ENCODE measurements at places on chromosomes 3 and 15.

DNA sequence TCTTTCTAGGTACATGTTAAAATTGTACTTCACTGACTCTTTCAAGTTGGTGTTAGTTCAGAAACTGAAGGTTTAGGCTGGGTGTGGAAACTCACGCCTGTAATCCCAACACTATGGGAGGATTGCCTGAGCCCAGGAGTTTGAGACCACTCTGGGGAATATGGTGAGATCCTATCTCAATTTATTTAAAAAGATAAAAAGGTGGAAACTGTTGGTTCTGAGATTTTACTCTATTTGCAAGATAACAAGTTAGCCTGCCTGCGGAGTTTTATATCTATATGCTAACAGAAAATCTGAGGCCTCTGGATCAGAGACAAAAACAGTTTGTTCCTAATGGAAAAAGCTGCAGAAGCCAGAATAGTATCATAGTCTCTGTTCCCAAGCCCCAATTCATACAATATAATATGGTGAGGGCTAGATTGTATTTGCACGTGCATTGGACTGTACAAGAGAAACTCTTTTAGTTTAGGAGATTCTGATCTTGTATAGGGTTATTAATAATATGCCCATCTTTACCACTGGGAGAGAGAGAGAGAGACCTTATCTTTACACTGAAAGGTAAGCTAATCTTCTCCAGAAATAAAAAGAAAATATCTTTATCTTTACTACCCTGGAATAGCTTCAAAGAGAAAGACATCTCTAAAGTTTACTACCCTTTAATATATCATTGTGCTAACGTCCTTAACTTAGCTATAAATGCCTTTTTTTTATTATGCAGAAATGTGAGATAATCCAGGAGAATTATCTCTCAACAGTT, 1267.6 kb downstream of the OTOL1 start:
- DNase-seq = no peak

- DNase-seq = no peak
These were observed 7.0 kb upstream of the TM4SF18 start for GRCh38 chr3:149340310-149340933.

- DNase-seq = no peak
These were observed 6.0 kb upstream of the FEZF2 start for GRCh38 chr3:62379321-62379798.

DNA sequence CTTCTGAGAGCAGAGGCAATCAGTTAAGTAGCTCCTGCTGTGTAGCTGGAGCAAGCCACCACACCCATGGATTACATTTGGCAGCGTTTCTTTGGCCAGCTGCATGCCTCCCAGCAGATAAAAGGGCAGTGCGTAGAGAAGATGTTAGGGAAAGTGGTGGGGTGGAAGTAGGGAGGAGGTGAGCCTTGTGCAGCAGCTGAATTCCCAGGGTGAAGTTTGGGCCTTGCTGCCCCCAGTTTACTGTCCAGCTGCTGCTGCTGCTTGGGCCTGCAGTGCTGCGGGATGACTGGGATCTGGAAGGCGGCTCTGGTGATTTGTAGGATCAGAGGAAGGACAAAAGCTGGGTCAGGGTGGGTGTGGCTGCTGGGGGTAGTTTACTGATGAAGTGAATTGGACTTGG, 318.7 kb upstream of the C2CD4B start:
- no peak for DNase-seq

DNA sequence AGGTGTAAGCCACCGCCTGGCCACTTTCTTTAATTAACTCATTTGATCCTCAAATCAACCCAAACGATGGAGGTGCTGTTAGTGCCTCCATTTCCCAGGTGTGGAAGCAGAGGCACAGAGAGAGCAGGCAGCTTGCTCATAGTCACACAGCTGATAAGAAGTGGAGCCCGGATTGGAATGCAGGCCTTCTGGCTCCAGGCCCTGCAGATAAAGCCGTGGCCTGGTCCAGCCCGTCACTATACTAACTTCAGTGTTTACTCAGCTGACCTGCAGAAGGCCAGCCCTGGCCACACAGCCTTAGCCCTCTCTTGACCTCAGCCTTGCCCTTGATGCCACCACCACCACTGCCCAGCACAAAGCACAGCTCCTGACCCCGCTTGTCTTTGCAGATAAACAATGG, 116.7 kb downstream of the NUP210 start:
- no peak for DNase-seq

DNA sequence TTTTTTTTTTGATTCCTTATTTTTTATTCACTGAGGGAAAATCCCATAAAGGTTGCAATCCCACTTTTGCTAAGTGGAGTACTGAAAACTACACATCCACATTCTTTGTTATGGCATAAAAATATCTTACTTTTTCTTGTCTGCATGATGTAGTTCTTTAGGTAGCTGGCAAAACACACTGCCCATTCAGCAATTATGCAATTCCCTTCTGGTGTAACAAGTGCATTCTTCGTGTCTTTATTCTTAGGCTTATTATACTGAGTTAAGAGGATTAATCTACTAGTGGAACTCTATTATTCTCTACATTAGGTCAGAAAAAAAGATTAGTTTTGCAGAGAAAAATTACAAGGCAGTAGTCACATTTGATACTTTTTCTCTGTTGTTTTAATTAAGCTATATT, 403.8 kb upstream of the GBE1 start:
- DNase-seq = no peak

DNA sequence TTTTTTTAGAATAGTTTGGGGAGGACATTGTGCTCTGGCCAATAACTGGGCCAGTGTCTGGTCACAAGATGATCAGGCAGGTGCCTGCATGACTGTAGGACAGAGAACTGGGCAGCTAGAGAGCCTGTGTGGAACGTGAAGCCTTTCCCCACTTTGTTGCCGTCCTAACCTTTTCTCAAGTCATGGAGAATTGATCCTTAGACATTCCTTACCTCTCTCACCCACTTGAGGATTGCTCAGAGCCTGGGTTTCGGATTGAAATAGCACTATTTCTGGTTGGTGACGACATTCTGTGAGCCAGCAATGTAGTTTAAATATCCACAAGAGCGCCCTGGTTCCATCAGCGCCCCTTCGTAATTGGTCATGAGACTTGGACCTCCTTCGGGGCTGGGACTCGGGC, 138.4 kb downstream of the IGF1R start:
- DNase-seq = no peak

GRCh38 chr3:46154311-46154710, 53.8 kb downstream of the CCR1 start:
- DNase-seq = no peak

- no peak for DNase-seq
These were observed 550 bp upstream of the CHD2 start for GRCh38 chr15:92899601-92899947.

GRCh38 chr3:18982920-18983319, 165.4 kb upstream of the KCNH8 start:
- DNase-seq = no peak

DNA sequence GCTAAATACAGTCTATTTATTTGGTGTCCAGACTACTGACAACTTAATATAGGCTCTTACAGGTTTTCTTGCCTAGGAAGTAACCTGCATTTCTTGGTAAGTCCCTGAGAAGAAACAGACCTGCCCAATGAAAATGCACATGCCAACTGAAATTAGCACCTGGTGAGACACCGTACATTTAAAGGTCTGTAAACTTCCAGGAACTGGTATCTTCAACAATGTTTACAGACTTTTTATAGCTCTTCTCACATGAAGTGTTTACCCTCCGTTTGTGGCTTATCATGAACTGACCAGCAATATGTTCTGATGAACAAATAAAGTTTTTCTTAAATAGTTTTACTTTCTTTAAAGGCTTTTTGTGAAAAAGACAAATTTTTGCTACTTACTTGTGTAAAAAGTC, 93.3 kb downstream of the PCCB start:
- DNase-seq = no peak

- DNase-seq = no peak
These were observed 360.8 kb downstream of the CHST2 start for GRCh38 chr3:143480344-143480743.

- DNase-seq = no peak
These were observed 9.1 kb downstream of the LINS1 start for GRCh38 chr15:100592898-100593297.

- no peak for DNase-seq
These were observed 61.8 kb downstream of the SLC12A8 start for GRCh38 chr3:125150525-125151441.

DNA sequence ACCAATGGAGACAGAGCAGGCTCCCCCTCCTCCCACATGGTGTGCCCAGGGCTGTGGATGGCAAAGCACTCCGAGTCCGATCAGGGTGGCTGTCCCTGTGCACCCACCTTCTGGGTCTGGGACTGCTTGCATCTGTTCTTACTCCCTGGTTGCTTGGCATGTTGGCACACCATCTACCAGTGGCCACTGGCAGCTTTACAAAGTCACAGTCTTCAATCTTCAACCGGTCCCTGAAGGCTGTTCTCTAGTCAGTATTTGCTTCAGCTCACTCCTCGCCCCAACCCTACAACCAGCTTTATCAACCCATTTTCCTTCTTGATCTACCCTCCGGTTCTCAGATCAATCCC, 14.8 kb downstream of the HOMER2 start:
- DNase-seq = no peak

DNA sequence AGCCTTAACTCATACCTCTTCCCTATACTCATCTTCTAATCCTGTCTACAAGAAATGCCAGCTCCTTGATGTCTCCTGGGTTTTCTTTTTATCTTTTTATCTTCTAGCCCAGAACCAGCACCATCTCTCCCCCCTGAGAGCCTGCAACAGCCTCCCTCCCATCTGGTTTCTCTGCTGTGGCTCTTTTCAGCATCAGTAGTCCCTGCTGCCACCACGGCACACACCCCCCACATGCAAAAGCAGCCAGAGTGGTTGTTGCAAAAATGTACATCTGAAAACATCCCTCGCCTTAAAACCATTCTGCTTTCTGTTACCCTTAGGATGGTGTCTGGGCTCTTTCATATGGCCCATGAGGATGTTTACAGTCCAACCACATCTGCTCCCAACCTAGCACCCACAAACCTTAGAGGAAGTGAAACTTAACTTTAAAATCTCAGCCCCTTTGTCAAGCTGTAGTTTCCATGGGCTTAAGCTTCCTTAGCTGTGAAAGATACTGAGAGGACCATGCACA, 775 bp downstream of the TTC21A start:
- DNase-seq = no peak

GRCh38 chr3:78101384-78101783, 1061.5 kb downstream of the ROBO2 start:
- DNase-seq = no peak

DNA sequence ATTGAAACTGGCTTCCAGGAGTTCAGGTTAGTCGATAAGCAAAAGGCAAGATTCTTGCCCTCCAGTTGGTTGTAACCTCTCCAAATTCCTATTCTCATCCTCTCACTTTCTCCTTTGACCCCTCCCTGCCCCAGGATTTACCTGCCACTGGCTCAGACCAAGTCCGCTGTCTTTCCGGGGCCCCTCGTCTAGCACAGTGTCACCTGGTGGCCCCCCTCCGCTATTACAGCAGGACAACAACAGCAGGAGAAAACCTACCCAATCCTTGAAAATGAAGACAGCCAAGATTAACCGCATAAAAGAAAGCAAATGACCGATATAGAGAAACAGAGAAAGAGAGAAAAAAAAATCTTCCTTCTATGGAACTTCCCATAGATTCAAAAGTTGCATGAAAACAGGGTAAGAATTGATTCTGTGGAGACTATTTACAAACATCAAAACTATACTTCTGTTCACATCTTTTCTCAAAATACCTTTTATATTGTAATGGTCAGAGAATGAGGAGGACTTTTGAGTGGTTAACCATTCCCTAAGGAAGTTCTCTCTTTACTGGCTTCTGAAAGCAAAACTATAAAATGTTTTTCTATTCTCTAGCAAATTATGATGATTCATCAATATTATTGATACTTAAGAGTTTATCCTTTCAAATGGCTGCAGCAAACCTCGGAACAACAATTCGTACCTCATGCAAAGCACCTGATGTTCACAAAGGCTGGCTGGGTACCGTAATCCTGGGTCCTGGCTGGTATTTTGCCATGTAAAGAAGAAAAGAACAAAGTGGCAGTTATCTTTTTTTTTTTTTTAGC, 10.0 kb upstream of the ST8SIA2 start:
- DNase-seq = no peak

DNA sequence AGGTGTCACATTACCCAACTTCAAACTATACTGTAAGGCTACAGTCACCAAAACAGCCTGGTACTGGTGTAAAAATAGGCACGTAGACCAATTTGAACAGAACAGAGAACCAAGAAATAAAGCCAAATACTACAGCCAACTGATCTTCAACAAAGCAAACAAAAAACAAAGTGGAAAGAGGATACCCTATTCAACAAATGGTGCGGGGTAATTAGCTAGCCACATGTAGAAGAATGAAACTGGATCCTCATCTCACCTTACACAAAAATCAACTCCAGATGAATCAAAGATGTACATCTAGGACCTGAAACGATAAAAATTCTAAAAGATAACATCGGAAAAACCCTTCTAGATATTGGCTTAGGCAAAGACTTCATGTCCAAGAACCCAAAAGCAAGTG, 13.1 kb downstream of the PEAK1 start:
- no peak for DNase-seq

- DNase-seq = no peak
These were observed 2.7 kb downstream of the CD200R1 start for GRCh38 chr3:112972158-112972557.

DNA sequence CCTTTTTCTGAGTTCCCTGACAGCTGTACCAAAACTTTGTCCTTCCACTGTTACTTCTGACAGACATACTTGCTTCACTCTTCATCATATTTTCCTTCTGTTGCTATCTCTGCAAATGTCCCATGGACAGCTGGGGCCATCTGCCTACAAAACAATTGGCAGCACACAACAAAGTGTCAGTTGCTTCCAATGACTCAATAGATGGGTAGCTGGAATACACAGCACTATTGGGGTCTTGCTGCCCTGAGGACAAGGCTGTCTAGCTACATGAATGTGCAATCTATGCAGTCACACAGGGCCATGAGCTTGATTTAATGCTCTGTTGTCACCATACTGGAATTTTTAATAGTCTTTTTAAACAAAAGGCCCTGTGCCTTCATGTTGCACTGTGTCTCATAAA, 192.8 kb downstream of the DTWD1 start:
- no peak for DNase-seq

DNA sequence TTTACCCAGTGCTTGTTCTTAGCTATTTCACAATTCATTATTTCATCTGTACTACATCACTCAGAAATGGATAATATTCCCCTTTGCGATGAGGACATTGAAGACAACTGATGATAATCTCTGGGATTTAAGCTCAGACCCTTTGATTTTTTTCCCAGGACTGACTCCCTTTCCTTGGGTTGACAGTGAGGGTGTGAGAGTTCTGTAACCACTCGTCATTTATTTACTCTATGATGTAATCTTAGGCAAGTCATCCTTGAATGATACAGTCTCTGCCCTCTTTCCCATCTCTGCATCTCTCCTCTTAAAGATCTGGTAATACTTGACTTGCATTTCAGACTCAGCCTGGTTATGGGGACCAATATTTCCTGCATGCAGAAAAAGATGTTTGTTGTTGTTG, 1041.7 kb downstream of the AGBL1 start:
- no peak for DNase-seq

DNA sequence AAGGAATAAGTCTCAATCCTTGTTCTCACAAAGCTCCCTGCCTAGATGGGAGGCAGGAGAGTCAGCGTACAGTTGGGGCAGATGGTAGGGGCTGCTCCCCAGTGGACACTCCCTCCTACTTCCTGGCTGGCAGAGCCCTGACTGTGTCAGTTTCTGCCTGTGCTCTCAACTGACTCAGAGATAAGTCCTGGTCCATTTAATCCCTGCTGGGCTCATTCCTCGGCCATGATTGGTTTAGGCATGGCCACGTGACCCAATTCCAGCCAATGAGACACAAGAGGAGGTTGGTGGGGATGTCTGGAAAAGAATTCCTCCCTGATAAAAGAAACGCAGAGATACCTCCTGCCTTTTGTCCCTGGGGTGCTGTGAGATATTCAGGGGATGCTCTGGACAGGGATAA, 118.1 kb upstream of the SLC6A11 start:
- DNase-seq = no peak

Measured in stimulated activated CD8-positive, alpha-beta memory T cell treated with anti-CD3 and anti-CD28 coated beads, Interleukin-15, amount 100 ng/mL, for 4 hours (primary cell).